ENCODE measurements at places on chromosomes 11 and 22. TPM values are rescaled to one million over a fixed set of nuclear protein-coding genes. Genes with fewer than 3 reads are reported as not detected.

ENTHD1 gene
- not detected for polyA plus RNA-seq

TBC1D10A gene
- polyA plus RNA-seq = 7.9 TPM

GTSE1 gene
- 10.6 TPM for polyA plus RNA-seq

TSSK2 gene
- not detected for polyA plus RNA-seq

CARD18 gene
- not detected for polyA plus RNA-seq

PTH gene
- polyA plus RNA-seq = not detected

LGR4 gene
- polyA plus RNA-seq = 34.0 TPM

TSPO gene
- polyA plus RNA-seq = not detected

PKNOX2 gene
- polyA plus RNA-seq = 18.8 TPM

CARD10 gene
- polyA plus RNA-seq = not detected

FOLR2 gene
- 32.6 TPM for polyA plus RNA-seq

TRPC6 gene
- 22.4 TPM for polyA plus RNA-seq

CTSC gene
- polyA plus RNA-seq = 35.0 TPM

MB gene
- polyA plus RNA-seq = 355 TPM

APOL4 gene
- 8.4 TPM for polyA plus RNA-seq

CHST1 gene
- 14.3 TPM for polyA plus RNA-seq

CSF2RB gene
- polyA plus RNA-seq = 1.5 TPM

SMC1B gene
- 0.08 TPM for polyA plus RNA-seq

BTBD18 gene
- not detected for polyA plus RNA-seq

HSPB2 gene
- polyA plus RNA-seq = not detected

LDLRAD3 gene
- 25.4 TPM for polyA plus RNA-seq

Measured in muscle of arm (tissue), 14 donors.